Progenitor cell of endocrine pancreas (in vitro differentiated cells): ENCODE measurements at places on chromosomes 4 and X. TPM values are rescaled to one million over a fixed set of nuclear protein-coding genes. Genes with fewer than 3 reads are reported as not detected.

- no peak overlapping the region for H3K27ac ChIP-seq
- no peak for DNase-seq
- no peaks in the 10 kb centered on the region for H3K27me3 ChIP-seq
- no peaks in the 10 kb centered on the region for H3K36me3 ChIP-seq
- H3K4me3 ChIP-seq, result no peak overlapping the region
Observed at GRCh38 chr4:48299560-48299959, 29.9 kb upstream of the TEC start.

DNA sequence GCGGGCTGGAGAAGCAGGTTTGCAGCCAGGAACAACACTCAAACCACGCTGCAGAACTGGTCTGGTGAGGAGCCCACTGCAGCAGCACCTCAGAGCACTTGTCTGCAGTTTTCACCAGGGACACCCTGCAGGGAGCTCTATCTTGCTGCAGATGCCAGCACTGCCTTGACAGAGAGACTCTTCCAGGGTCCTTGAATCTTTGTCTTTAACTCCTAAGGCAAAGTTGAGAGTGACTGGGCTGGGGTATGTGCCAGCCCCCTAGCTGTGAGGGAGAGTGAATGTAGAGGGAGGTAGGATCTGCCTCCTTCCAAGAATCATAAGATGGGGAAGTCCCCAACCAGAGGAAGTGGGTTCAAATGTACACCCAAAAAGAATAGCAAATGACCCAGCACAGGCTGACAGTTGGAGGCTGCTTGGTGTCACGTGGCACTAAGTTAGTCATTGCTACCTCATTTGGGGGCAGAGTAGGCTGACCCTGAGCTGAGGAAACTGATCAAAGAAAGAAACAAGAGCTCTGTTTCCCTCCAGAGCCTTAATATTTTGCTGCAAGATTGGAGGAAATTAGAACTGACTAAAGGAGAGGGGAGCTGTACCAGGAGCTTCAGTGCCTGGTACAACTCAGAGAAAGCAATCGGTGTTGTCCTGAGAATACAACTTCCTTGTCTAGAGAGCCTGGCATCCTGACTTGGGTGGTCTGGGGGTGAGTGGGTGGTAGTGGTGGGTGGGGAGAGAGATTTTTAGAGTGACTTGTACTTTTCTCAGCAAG is 28.2 kb upstream of the HUWE1 start:
- H3K27ac ChIP-seq, result no peak overlapping the region
- H3K4me3 ChIP-seq, result no peak overlapping the region
- DNase-seq, result no peak
- H3K27me3 ChIP-seq, result no peaks in the 10 kb centered on the region

The TMEM255A gene
- 0.46 and 0.51 TPM in 2 replicates for total RNA-seq

DNA sequence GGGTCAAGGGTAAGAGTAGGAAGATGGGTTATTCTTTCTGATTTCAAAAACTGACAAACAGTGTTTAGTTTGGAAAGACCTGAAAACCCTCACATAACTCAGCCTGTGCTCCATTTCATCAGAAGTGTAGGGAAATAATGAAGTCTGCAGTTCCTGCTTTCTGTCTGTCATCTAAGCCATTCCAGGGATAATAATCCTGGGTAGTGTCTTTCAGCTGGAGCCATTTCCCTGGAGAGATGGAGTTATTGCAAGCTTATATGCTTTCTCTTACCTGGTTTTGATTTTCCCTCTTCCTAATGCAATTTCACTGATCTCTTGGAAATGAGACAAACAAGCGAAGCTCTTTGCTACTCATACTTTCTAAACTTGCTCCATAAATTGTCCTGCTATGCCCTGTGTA is 824.8 kb upstream of the LCORL start:
- no peak overlapping the region for H3K27ac ChIP-seq
- DNase-seq, result no peak
- H3K4me1 ChIP-seq, result peaks cover 3% of the 10 kb centered on the region
- H3K36me3 ChIP-seq, result no peaks in the 10 kb centered on the region
- peaks cover 17% of the 10 kb centered on the region for H3K27me3 ChIP-seq

GRCh38 chr4:140298001-140298400 is 75.4 kb upstream of the SCOC start:
- H3K4me3 ChIP-seq, result no peak overlapping the region
- H3K27me3 ChIP-seq, result no peaks in the 10 kb centered on the region
- no peak for DNase-seq
- H3K36me3 ChIP-seq, result no peaks in the 10 kb centered on the region
- H3K4me1 ChIP-seq, result peaks cover 15% of the 10 kb centered on the region
- H3K27ac ChIP-seq, result no peak overlapping the region

The EVC gene
- 30.2 and 33.3 TPM in 2 replicates for total RNA-seq

- DNase-seq, result no peak
- no peak overlapping the region for H3K27ac ChIP-seq
- H3K27me3 ChIP-seq, result no peaks in the 10 kb centered on the region
Observed at GRCh38 chr4:55336138-55337034, 9.7 kb upstream of the SRD5A3 start.

GRCh38 chrX:55742649-55743048 is 25.1 kb downstream of the RRAGB start:
- H3K27me3 ChIP-seq, result no peaks in the 10 kb centered on the region
- H3K4me3 ChIP-seq, result no peak overlapping the region
- H3K4me1 ChIP-seq, result no peaks in the 10 kb centered on the region
- no peak overlapping the region for H3K27ac ChIP-seq

GRCh38 chr4:89021684-89022083 is 35.3 kb downstream of the FAM13A start:
- no peaks in the 10 kb centered on the region for H3K27me3 ChIP-seq
- no peak for DNase-seq
- H3K27ac ChIP-seq, result no peak overlapping the region
- peaks cover 20% of the 10 kb centered on the region for H3K4me1 ChIP-seq
- H3K36me3 ChIP-seq, result peaks cover 12% of the 10 kb centered on the region

GRCh38 chr4:139732991-139733570 is 67.5 kb downstream of the MGST2 start:
- H3K4me1 ChIP-seq, result peaks cover 62% of the 10 kb centered on the region
- H3K27me3 ChIP-seq, result no peaks in the 10 kb centered on the region
- no peak overlapping the region for H3K4me3 ChIP-seq
- peaks cover 9% of the 10 kb centered on the region for H3K36me3 ChIP-seq

The NLGN3 gene
- 5.9 and 7.8 TPM in 2 replicates for total RNA-seq

DNA sequence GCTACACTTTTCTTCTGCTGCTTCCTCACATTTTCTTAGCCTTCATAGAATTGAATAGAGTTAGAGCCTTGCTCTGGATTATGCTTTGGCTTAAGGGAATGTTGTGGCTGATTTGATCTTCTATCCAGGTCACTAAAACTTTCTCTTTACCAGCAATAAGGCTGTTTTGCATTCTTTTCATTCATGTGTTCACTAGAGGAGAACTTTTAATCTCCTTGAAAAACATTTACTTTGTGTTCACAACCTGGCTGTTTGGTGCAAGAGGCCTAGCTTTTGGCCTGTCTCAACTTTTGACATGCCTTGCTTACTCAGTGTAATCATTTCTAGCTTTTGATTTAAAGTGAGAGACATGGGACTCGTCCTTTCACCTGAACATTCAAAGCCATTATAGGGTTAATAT is 87.7 kb upstream of the RAB40AL start:
- DNase-seq, result no peak
- H3K27me3 ChIP-seq, result no peaks in the 10 kb centered on the region
- no peak overlapping the region for H3K27ac ChIP-seq
- peaks cover 12% of the 10 kb centered on the region for H3K36me3 ChIP-seq

DNA sequence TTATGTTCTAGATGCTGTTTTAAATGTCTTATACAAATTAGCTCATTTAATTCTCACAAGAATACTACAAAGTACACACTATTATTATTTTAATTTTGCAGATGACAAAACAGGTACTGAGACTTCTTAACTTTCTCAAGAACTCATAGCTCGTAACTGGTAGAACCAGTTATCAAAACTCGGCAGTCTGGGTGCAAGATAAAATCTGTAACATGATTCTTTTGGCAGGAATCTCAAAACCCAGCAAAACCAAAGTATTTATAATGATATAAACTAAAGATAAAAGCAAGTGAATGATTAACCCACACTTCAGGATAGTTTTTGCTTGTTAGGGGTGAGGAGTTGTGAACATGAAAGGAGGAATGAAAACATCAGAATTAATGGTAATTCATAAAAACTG is 27.6 kb downstream of the CLNK start:
- no peak overlapping the region for H3K27ac ChIP-seq
- H3K36me3 ChIP-seq, result no peaks in the 10 kb centered on the region
- DNase-seq, result no peak
- H3K4me3 ChIP-seq, result no peak overlapping the region

DNA sequence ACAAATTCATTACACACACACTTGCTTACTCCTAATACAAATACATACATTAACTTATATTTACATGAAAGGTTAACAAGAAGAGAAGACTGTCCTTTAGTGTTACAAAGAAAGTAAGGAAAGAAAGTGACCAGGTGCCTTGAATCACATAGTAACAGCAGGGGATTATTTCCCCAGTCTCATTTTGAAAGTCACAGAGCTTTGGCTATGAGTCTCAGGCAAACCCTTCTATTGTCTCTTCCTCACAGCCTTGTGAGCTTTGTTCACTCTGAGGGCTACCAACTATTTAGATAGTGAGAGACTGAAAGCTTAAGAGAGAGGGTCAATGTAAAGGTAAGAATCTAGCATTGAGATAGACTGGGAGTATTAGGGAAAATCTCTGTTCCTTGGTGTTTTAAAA is 161.6 kb downstream of the NPNT start:
- H3K4me1 ChIP-seq, result no peaks in the 10 kb centered on the region
- H3K27ac ChIP-seq, result no peak overlapping the region
- H3K36me3 ChIP-seq, result peaks cover 2% of the 10 kb centered on the region
- no peaks in the 10 kb centered on the region for H3K27me3 ChIP-seq

GRCh38 chr4:87359258-87359657 is 31.7 kb downstream of the HSD17B11 start:
- no peak overlapping the region for H3K4me3 ChIP-seq
- no peak for DNase-seq
- H3K27ac ChIP-seq, result no peak overlapping the region
- peaks cover 12% of the 10 kb centered on the region for H3K4me1 ChIP-seq

GRCh38 chr4:1368421-1369090 is 21.5 kb downstream of the UVSSA start:
- H3K36me3 ChIP-seq, result peaks cover 22% of the 10 kb centered on the region
- H3K4me1 ChIP-seq, result peaks cover 14% of the 10 kb centered on the region
- no peak overlapping the region for H3K4me3 ChIP-seq

GRCh38 chr4:56226579-56226978 is 160.7 kb downstream of the AASDH start:
- DNase-seq, result no peak
- H3K4me1 ChIP-seq, result peaks cover 1% of the 10 kb centered on the region
- H3K4me3 ChIP-seq, result no peak overlapping the region
- H3K36me3 ChIP-seq, result peaks cover 30% of the 10 kb centered on the region

The CSAG2 gene
- 0.38 TPM in 1 of 2 replicates, not detected in the other for total RNA-seq

- H3K27me3 ChIP-seq, result peaks cover 5% of the 10 kb centered on the region
- DNase-seq, result no peak
- H3K4me1 ChIP-seq, result no peaks in the 10 kb centered on the region
- H3K36me3 ChIP-seq, result no peaks in the 10 kb centered on the region
Observed at GRCh38 chr4:35900286-35901243, 343.7 kb downstream of the ARAP2 start.

The SSX2 gene
- total RNA-seq, result not detected in 2 replicates

The FDCSP gene
- not detected in 2 replicates for total RNA-seq

GRCh38 chr4:146267826-146268225 is 53.5 kb downstream of the REELD1 start:
- no peak overlapping the region for H3K4me3 ChIP-seq
- no peaks in the 10 kb centered on the region for H3K4me1 ChIP-seq

DNA sequence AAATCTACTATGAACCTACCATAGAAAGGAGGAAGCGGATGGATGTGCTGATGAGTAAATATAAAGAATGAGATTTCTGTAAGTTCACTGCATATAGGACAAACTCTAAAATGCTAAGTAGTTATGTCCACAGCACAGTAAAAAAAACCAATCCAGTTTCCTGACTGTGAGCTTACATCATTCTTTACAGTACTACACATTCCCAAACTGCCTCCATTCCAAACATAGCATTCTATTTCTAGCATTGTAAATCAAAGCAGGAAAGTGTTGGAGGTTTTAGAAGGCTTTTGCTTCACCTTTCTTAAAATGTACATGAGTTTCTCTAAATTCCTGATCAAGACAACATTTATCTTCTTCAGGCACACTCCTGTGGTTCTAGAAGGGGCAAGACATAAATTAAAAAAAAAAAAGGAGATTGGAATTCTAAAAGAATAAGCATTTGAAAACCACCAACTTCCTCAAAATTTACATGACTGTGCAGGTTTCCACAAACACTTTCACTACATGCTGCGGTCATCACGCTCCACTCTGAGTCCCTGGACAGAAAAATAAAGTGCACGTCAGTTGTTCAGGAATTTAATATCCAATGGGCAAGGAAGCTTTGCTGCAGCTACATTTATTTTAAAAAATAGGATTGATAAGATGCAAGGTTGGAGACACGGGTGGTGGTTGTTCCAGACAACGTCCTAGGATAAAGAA is 297.6 kb upstream of the STS start:
- H3K4me3 ChIP-seq, result no peak overlapping the region
- no peak for DNase-seq
- H3K36me3 ChIP-seq, result peaks cover 5% of the 10 kb centered on the region
- no peak overlapping the region for H3K27ac ChIP-seq

DNA sequence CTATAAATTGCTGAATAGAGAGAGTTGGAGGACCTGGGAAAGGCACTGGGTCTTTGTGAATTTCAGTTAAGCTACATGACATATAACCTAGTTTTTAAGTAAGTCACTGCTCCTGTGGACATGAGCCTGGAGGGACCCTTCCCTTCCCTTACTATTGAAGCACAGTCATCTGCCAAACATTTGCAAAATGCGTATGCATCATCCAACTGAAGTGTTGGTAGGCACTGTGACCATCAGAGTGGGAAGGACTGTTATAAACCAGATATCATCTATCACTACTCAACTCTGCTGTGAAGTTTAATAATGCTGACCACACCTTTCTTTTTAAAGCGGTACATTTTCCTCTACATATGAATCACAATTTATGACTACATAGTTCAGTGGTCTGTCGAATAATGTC is 5.2 kb downstream of the GABRA3 start:
- H3K4me3 ChIP-seq, result no peak overlapping the region
- H3K27me3 ChIP-seq, result peaks cover 18% of the 10 kb centered on the region
- no peaks in the 10 kb centered on the region for H3K4me1 ChIP-seq
- H3K36me3 ChIP-seq, result no peaks in the 10 kb centered on the region
- no peak for DNase-seq
- H3K27ac ChIP-seq, result no peak overlapping the region

- peaks cover 3% of the 10 kb centered on the region for H3K4me1 ChIP-seq
- H3K36me3 ChIP-seq, result no peaks in the 10 kb centered on the region
- H3K27ac ChIP-seq, result no peak overlapping the region
- no peak for DNase-seq
- peaks cover 48% of the 10 kb centered on the region for H3K27me3 ChIP-seq
Observed at GRCh38 chr4:127623797-127624083, 9.0 kb upstream of the INTU start.

GRCh38 chr4:77146186-77147078 is 10.6 kb upstream of the CCNG2 start:
- no peak overlapping the region for H3K4me3 ChIP-seq
- no peaks in the 10 kb centered on the region for H3K36me3 ChIP-seq
- H3K27me3 ChIP-seq, result no peaks in the 10 kb centered on the region
- DNase-seq, result no peak

GRCh38 chr4:14379183-14379582 is 623.1 kb upstream of the CPEB2 start:
- no peak for DNase-seq
- no peaks in the 10 kb centered on the region for H3K27me3 ChIP-seq
- no peak overlapping the region for H3K27ac ChIP-seq
- H3K36me3 ChIP-seq, result no peaks in the 10 kb centered on the region
- no peaks in the 10 kb centered on the region for H3K4me1 ChIP-seq

The DAPP1 gene
- 0.12 TPM in 1 of 2 replicates, not detected in the other for total RNA-seq

GRCh38 chrX:17984415-17984814 is 123.3 kb upstream of the RAI2 start:
- H3K4me3 ChIP-seq, result no peak overlapping the region
- no peaks in the 10 kb centered on the region for H3K4me1 ChIP-seq
- H3K27me3 ChIP-seq, result no peaks in the 10 kb centered on the region
- no peak for DNase-seq
- H3K36me3 ChIP-seq, result peaks cover under 1% of the 10 kb centered on the region
